Right kidney (tissue), 9 donors: ENCODE measurements at places on chromosomes 12 and 14.

- DNase-seq: no peak
Measured at GRCh38 chr14:103762541-103762940, 46.9 kb downstream of the ZFYVE21 start.

DNA sequence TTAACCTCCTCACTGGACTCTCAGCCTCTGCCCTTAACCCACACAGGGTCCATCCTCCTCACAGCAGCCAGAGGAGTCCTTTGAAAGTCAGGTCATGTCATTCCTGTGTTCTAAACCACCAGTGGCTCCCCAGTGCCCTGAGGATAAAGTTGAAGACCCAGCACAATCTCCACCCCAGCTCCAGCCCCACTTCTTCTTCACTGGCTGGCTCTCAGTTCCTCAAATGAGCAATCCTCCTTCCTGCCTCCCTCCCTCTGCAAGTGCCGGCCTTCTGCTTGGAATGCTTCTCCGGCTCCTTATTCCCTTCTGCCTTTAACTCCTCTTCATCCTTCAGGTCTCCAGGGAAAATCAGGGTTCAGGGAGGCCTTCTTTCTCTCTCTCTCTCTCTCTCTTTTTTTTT lies 32.0 kb upstream of the SPPL3 start:
- no peak for DNase-seq

- no peak for DNase-seq
Measured at GRCh38 chr12:123231931-123232330, 1.0 kb downstream of the MPHOSPH9 start.

DNA sequence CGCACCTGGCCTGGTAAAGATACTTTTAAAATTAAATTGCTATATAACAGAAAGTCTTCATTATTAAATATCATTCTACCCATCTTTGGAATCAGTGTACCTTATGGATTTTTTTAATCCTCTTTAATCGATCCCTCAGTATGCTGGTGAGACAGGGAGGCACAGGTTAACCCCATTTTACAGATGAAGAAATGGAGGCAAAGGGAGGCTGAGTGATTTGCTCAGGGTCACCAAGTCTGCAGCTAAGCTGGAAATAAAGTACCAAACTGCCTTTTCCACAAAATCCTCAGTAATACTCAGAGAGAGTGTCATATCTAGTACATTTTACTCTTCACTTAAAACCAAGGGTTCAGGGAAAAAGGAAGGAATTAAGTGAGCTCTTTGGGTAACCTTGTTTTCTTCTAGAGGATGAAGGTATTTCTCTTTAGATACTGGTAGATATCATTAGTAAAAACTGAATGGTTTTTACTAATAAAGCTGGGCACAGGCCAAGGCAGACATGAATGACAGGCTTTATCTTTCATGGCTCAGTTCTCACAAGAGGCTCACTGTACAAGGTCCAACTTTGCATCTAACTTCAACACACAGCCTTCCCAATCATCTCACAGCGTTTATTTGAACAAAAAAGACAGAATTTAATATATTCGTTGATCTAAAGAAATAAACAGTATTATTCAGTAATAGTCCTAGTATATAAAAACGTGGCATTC lies 35.3 kb upstream of the TTC7B start:
- no peak for DNase-seq

- DNase-seq: no peak
Measured at GRCh38 chr14:55092341-55092740, 36.7 kb upstream of the LGALS3 start.

GRCh38 chr12:90098132-90098779 lies 389.6 kb upstream of the ATP2B1 start:
- no peak for DNase-seq

- DNase-seq: peak; percentile 87
Measured at GRCh38 chr14:32939254-32940065, 781 bp downstream of the NPAS3 start.

DNA sequence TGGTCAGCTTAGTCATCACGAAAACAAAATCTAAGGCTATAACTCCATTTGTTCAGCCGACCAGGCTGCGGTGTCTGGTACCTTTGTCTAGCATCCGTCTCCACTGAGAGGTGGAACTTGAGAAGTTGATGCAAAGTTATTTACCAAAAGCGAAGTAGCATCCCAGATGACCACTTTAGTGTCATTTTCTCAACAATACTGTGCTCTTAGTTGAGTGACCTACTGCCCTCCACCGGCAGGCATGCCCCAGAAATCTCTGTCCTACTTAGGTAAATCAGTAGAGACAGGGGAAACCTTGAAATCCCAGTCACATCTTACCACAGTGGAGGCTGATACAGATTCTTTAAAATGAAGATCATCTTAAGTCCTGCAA lies 1.3 kb upstream of the ST8SIA1 start:
- DNase-seq: no peak

- DNase-seq: peak; percentile 79
Measured at GRCh38 chr14:72892879-72893635, 844 bp downstream of the DPF3 start.

DNA sequence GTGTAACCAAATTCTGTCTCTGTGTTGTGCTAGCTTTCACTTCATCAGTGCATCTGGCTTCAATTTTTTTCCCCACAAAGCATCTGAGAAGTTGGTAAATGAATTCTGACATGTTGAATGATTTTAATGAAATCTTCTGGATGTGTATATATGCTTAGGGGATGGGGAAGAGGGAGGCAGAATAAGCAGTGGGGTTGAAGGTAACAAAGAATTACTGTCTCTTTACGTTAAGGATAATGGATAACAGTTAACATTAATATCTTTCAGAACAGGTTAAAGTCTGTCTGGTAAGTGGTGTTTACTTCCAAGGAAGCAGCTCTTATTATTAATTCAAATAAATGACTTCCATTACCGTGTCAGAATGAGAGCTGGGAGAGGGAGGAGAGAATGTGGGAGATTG lies 261.7 kb downstream of the ERC1 start:
- DNase-seq: no peak

DNA sequence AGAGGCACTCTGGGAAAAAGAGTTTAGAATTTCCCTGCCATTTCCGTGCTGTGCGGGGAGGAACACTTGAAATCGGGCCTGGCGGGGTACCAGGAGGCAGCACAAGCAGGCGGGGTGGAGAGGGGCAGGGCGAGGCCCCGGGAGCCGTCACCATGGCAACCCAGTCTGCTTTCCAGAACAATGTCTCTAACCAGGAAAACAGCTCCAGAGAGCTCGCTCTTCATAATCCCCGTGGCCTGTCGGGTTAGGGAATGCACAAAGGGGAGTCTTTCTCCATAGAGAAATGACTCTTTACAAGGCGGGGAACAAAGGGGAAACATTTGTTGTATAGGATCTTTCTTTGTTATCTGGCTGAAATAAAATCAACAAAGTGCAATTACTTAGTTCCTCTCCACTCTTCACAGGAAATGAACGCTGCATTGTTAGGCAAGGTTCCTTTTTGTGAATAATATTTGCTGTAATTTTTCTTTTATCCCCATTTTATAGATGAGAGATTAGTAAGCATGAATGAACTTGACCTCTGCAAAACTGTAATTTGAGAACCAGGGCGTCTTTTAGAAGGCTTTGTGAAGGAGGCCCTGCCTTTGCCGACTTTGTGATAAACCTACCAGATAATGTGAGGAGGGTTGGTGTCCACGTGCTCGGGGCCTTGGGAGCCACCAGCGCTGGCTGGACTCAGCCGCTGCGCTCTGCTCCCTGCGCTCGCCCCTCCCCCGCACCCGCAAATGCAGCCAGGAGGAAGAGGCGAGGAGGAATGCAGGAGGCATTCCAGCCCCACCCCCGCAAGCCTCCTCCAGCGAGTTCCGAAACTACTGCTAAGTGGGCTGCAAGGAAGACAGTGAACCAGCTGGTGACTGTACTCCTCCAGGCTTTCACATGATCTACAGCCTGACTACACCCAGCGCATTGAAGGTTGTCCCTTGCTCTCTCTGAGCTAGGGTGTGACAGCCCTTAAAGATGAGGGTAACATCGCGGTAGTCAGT lies 105.2 kb upstream of the ATF7IP start:
- DNase-seq: peak; percentile 78

- no peak for DNase-seq
Measured at GRCh38 chr14:94031883-94032279, 5.7 kb downstream of the OTUB2 start.

DNA sequence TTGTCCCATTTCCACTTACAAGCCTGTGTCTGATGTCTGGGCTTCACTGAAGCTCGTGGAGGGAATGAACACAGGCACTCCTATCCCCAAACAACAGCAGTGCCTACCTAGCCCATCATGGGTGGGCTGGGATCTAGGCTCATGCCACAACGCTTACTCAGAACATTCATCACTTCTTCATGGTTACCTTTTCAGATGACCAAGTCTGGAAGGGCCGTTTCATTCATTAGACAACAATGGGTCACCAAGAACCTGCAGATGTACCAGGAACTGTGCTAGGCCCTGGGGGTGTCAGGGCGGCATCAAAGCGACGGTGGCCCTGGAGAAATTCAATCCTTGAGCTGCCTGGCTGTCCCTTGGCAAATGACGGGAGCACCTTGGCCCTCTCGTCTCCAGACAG lies 64.9 kb upstream of the FZD10 start:
- no peak for DNase-seq

DNA sequence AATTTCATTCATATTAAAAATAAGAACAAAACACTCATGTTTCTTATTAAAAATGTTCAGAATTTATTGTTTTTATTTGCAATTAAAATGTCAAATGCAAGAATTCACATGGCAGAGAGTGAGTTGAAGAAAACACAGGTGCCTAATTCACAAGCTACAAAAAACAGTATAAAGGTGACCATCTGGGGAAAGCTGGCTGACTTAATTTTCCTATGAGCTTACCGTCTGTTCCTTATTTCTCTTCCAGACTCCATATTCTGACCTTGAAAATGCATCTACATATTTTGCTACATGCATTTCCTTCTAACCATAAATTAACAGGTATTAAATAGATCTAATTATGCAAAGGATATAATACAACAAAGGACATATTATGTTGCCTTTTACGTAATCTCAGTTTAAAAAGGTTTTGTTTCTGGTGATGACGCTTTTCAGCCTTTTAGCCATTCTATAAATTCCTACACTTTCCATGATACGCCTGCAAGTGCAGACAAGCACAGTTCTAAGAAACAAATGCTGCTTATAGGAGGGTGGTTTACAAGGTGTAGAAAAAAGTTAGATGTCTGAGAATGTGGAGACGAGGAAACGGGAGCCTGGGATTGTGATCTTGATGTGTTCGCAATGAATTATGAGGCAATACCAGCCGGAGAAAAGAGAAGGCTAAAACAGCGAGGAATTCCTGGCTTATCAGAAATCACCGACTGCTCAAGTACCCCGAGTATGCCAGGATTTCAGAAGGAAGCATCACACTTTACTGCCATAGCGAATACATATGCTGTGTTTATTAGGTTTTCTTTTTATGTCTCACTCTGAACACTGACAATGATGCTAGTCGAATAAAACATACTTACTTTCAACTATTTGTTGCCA lies 24.6 kb downstream of the LIN7A start:
- no peak for DNase-seq

DNA sequence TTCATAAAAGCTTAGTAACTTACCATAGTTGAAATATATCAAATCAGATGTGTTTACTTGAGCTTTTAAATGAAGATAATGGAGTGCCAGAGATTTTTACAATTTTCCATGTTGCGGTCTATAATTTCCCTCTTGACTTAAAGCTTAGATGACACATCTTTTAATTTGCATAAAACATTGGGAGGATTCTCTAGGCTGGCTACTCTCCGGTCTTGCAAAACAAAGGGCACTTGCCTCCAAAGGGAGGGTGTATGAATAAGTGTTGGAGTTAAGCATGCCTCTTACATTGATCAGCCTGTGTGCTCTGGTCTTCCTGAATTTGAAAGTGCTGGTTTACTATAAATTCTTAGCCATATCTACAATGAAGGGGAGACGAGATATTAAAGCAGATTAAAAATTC lies 336.4 kb upstream of the NAV3 start:
- no peak for DNase-seq

DNA sequence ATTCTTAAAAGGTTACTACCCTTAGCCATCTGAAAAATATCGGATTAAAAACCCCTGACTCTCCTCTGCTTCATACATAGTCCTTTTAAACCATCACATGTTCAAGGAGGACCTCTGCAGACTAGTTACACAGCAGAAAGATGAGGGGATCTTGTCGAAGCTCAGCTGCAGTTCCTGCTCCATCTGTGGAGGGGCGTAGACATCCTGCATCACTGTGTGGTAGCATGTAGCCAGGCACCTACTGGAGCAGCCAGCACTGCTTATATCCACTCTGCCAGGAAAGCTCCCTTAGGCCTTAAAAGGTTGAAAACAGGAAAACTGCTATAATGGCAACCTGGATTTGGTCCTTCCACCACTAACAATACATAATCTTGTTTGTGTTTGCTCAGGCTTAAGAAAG lies 57.6 kb upstream of the STRN3 start:
- DNase-seq: no peak

DNA sequence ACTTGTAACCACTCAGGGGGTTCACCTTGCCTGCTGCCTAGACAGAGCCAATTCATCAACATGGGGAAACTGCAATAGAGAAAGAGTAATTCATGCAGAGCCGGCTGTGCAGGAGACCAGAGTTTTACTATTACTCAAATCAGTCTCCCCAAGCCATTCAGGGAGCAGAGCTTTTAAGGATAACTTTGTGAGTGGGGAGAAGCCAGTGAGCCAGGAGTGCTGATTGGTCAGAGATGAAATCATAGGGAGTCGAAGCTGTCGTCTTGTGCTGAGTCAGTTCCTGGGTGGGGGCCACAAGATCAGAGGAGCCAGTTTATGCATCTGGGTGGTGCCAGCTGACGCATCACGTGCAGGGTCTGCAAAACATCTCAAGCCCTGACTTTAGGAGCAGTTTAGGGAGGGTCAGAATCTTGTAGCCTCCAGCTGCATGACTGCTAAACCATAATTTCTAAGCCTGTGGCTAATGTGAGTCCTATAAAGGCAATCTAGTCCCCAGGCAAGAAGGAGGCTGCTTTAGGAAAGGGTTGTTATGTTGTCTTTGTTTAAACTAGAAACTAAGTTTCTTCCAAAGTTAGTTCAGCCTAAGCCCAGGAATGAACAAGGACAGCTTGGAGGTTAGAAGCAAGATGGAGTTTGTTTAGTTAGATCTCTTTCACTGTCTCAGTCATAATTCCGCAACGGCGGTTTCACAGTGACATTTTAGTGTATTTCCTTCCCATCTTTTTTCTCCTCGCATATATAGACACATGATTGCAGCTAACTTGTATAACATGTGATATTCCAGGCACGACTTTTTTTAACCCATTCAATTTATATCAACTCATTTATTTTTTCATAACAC lies 68.9 kb upstream of the NCOR2 start:
- no peak for DNase-seq

- no peak for DNase-seq
Measured at GRCh38 chr14:100590726-100591452, 3.7 kb upstream of the BEGAIN start.

- no peak for DNase-seq
Measured at GRCh38 chr14:38330275-38330674, 74.4 kb upstream of the CLEC14A start.

DNA sequence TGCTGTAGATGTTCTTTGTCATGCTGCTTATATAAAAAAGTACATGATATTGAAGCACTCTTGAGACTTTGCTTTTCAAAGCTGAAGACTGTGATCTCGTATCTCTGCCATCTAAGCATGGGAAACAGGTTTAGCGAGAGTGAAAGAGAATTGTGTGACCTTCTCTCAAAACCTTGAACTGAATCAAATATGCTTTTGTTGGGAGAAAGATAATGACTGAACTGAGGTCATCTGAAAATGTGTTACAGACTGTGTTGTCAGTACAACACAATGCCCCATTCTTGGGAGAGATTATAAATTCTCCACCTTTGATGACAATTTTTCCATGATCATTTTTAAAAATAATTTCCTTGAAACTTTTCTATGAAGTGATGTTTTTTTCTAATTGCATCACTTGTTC lies 272.1 kb upstream of the SEL1L start:
- no peak for DNase-seq
